Jurkat, Clone E6-1 (cell line): ENCODE measurements at places on chromosomes 7 and 10.

- DNase-seq = no peak
Measured at GRCh38 chr7:22109761-22110160, 164.1 kb upstream of the CDCA7L start.

DNA sequence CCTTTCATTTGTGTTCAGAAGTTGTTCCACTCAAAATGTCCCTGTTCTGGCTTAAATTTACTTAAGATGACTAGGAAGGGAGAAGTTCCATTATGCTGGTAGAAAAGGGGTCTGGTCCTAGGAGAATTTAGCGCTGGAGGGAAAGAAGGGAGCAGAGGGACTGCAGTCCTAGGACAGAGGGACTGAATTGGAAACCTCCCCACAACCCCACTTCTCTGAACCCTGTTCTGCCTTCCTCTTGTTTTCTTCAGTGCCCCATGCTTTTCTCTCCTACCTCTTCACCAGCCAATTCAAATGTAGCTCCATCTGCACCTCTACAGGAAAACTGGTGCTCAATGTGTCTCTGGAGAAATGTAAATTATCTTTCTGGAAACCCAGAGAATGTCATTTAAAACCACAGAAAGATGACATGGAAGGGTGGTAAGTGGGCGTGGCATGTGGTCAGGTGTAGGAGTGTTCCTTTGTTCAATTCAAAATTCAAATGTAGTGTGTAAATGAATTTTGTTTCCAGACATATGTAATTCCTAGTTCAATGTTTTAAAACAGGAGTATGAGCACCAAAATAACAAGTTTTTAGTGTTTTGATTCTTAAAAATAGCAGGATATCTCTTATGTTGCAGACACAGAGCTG is 24.0 kb upstream of the RHOBTB1 start:
- DNase-seq = peak; percentile 9

- no peak for DNase-seq
Measured at GRCh38 chr7:142511801-142512200, 237.5 kb upstream of the PRSS1 start.

GRCh38 chr10:81889181-81889769 is 14.3 kb downstream of the NRG3 start:
- no peak for DNase-seq

DNA sequence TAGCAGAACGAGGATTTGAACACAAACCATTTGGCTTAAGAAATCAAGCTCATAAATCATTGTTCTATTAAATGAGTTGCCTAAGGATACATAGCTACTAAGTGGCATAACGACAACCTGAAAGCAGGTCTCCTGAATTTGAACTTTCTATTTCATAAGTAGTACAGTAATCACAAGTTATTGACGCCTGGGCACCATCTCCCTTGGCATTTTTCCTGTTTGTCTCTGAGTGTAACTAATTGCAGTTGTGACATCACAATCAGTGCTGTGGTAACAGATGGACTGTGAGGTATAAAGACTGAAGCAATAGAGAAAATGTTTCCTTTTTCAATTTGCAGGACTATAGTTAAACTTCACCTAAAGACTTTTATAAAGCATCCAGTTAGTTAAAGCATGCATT is 6.4 kb upstream of the CSTF2T start:
- no peak for DNase-seq

- DNase-seq = no peak
Measured at GRCh38 chr10:19968745-19969144, 152.5 kb downstream of the PLXDC2 start.

DNA sequence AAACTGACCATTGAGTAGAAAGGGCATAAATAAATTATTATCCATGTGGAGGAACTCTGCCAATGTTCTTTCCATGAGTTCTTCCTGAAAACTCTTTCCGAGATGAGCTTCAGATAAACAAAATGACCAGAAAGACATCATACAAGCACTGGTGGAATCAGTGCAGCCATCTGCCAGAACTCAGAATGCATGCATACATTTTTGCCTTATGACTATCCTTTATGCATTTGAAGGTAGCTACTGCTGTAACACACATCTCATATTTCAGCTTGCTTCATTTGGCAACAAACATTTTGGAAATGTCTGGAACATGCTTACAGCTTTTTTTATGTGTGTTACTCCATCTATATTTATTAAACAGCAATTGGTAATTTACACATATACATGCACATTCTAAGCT is 448.9 kb downstream of the PLXDC2 start:
- no peak for DNase-seq

DNA sequence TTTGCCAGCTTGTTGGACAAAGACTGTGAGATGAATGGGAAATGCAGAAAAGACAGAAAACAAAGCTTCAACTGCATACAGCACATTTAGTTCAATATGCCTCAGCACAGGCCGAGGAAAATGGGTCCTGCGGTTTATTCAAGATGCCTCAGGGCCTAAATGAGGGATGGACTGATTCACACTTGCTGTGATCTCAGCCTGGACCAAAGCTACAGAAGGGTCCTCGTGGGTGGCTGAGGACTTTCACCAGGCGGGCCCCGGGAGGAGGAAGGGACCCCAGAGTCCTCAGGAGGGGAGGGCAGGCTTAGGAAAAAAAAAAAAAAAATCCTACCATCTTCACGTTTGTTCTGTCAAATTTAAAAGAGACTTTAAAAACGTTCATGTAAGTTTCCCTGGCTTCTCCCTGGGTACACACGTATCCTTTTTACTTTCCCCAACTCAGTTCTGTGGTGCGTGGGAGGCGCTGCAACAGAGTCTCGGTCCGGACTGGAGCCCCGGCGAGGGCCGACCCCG is 624 bp upstream of the ZNF783 start:
- no peak for DNase-seq

DNA sequence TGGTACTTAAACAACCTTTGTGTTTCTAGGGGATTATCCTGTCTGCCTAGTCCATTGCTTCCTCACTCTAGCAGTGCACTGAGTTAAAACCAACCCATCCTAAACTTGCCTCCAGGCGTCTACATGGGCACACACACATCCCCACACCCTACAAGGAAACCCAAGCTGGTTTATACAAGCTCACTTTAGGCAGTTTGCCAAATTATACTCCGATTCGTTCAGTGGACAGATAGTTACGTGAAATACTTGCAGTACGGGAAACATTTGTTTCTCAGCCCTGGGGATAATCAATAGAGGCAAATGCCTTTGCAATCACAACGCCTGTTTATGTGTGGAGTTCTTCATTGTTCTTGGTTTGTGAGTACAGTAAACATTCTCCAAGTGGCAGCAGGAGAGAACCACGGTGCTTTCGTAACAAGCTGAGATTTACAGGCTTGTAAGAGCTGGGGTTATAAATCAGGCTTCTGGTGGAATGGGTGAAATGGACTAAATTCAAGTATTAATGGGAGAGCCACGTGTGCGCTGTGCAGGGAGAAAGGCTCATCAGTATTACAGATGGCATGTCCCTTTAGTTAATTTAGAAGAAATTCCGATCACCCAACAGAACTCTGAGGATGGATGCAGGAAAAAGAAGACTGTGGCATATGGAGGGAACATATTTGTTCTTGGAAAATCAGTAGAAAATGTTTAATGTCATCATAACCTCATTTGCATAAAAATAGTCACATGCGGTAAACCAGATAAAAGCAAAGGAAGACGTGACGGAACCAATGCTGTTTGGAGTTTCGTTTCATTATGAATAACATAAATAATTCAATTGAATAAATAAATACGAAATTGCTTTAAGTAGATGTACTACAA is 217.1 kb downstream of the GALNT17 start:
- DNase-seq = no peak

- DNase-seq = no peak
Measured at GRCh38 chr10:101027106-101027720, 3.7 kb downstream of the PDZD7 start.

GRCh38 chr7:98225913-98226614 is 14.8 kb downstream of the BHLHA15 start:
- DNase-seq = no peak

DNA sequence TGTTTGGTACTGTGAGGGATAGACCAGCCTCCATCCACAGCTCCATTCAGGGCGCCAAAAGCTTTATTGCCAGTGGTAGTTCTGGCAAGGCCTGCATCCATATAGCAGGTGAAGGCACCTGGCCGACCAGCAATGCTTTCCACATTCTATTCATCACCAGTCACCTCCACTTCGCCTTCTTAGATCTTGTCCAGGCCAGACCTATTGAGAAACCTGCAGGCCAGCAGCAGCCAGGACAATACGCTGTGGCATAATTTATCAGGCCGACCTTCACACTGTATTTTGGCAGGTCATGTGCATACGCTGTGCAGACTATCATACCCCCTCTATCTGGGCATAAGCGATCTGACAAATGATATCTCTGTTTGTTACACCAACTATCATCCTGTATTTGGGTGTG is 15.2 kb upstream of the KNDC1 start:
- no peak for DNase-seq

GRCh38 chr10:18073314-18073713 is 66.9 kb upstream of the CACNB2 start:
- no peak for DNase-seq

DNA sequence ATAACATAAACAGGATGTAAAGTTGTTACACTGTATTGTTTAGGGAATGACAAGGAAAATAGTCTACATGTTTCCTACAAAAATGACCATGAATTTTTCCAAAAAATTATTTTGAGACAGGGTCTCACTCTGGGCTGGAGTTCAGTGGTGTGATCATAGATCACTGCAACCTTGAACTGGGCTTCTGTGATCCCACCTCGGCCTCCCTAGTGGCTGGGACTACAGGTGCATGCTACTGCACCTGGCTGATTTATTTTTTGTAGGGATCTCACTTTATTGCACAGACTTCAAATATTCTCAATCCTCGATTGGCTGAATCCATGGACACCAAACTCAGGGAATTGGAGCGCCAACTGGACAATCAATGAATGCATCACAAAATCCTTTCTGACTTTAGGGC is 6.6 kb downstream of the CHCHD2 start:
- no peak for DNase-seq

GRCh38 chr7:76423666-76424412 is 911 bp upstream of the ZP3 start:
- no peak for DNase-seq

- no peak for DNase-seq
Measured at GRCh38 chr10:121683366-121683765, 85.1 kb upstream of the FGFR2 start.

DNA sequence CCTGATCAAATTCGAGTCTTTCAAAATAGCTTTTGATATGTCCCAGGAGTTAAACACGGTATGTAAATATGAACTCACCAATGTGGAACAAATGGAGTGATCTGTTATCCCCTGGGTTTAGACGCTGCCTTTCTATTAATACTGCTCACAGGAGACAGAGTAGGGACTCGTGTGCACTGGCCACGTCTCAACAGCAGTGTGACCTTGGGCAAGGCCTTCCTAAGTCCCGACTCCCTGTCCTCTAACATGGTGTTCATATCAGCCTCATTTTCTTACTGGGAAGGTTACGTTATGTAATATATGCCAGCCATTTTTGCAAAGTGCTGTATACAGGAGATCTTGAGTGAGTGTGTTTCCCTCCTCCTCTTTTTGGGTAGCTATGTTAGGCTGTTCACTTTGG is 1.8 kb downstream of the WDR37 start:
- DNase-seq = no peak

GRCh38 chr7:7080802-7081201 is 101.5 kb upstream of the C1GALT1 start:
- no peak for DNase-seq

- DNase-seq = no peak
Measured at GRCh38 chr7:124992851-124993562, 63.4 kb upstream of the POT1 start.

DNA sequence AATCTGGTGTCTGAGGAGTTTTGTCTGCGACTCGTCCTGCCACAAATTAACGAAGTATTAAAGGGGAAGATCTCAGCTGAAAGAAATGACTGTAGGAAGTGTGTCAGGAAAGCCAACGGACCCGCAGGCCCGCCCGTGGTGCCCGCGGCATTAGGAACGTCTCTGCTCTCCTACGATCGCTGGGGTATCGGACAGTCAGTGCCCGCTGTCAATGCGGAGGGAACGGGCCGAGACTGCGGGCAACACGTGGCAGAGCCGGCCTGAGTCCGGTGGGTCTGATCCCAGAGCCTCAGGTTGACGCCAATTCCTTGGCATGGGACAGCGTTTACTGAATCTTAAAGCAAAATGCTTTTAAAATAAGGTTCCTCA is 128.7 kb downstream of the KBTBD2 start:
- DNase-seq = no peak

GRCh38 chr10:76149182-76149581 is 717.8 kb downstream of the LRMDA start:
- no peak for DNase-seq

DNA sequence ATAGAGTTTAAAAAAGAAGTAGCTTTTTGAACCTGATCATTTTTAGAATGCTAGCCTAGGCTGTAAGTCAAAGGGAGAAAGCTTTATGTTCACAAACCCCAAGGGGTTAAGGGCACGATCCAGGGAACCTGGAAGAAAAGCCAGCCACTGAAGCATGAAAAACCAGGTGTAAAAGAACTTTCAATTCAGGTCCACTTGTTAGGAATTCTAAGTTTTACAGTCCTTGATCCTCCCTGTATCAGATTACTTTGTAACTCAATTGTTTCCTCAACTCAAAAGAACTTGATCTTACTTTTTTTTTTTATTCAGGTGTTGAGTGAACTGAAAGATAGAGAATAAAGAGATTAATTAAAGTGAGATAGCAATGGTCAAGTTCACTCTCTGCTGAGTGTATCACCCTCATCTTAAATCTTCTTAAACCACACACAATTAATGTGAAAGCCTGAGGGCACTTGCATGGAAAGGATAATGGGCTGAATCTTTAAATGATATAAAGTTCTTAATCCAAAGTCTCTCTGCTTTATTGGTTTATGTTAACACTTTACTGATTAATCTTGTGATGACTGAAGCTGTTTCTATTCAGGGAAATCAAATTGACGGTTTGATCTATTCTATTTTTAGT is 672.2 kb upstream of the LRRN3 start:
- no peak for DNase-seq

DNA sequence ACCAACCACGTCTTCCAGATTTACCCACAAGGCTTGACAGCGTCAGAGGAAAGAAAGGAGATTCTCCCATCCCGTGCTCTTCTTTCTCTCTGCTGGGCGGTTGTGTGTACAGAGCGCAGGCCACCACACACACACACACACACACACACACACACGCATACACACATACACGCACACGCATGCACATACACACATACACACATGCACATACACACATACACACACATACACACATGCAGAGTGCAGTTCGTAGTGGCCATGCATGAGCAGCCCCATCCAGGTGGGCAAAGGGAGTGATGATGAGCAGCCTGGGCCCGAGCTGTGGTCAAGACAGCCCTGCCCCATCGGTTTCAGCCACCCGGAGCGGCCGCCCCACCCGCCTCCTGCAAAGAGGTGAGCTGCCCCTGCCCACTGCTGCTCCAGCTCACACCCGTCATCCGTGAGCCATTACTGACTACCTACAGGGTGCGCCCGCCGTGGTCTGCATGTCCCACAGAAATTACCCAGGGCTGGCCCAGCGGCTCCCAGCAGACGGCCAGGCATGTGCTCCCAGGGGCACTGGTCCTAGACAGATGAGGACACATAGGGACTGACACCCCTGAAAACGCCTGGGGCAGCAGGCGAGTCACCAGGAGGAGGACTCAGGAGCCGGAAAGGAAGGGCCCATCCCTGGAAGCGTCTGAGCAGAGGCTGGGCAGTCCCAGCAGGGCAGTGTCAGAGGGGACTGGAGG is 69.6 kb downstream of the ASB13 start:
- DNase-seq = no peak
